Hepatic stellate cell (primary cell): ENCODE measurements at places on chromosomes 2 and 18.

GRCh38 chr2:98607741-98608115 lies 584 bp downstream of the COA5 start:
- peak; percentile 21 for DNase-seq

- no peak for DNase-seq
Measured at GRCh38 chr2:45533771-45534170, 77.3 kb downstream of the SRBD1 start.

DNA sequence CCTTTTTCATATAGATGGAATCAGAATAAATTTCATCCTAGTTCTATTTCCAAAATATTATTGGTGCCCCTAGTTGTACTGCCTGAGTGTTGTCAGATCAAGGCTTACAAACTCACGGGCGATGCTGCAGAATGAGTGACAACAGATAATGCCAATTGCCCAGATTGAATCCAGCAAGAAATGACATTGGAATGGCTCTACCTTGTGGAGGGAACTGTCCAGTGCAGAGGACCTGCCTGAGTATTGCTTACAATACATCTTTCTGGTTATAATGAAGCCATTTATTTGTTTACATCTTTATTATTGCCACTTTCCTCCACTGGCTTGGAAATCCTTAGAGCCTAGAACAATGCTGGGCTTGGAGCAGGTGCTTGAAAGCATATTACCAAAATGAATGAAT lies 7.8 kb upstream of the IL1R2 start:
- DNase-seq = peak; percentile 37

GRCh38 chr2:235204948-235205347 lies 253.1 kb downstream of the SH3BP4 start:
- DNase-seq = no peak

- no peak for DNase-seq
Measured at GRCh38 chr2:150259746-150260145, 227.7 kb downstream of the RND3 start.

GRCh38 chr2:231152800-231153557 lies 28.1 kb upstream of the HTR2B start:
- no peak for DNase-seq

DNA sequence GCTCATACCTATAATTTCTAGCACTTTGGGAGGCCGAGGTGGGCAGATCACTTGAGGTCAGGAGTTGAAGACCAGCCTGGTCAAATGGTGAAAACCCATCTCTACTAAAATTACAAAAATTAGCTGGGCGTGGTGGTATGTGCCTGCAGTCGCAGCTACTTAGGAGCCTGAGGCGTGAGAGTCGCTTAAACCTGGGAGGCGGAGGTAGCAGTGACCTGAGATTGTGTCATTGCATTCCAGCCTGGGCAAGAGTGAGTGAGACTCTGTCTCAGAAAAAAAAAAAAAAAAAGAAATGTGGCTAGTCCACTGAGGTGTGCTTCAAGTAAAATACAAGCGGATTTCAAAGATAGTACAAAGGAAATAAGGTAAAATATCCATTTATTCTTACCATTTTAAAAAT lies 46.2 kb downstream of the RBKS start:
- no peak for DNase-seq

GRCh38 chr2:209687323-209687969 lies 84.2 kb upstream of the UNC80 start:
- no peak for DNase-seq

GRCh38 chr2:104433657-104434056 lies 420.3 kb upstream of the POU3F3 start:
- no peak for DNase-seq
